Muscle of back (tissue), 13 donors: ENCODE measurements at places on chromosomes 3 and 15. TPM values are rescaled to one million over a fixed set of nuclear protein-coding genes. Genes with fewer than 3 reads are reported as not detected.

Gene CYP1A2
- polyA plus RNA-seq: 0.07 TPM

Gene KLHDC8B
- 104 TPM for polyA plus RNA-seq

Gene ZMYND10
- 0.94 TPM for polyA plus RNA-seq

Gene CLDN18
- polyA plus RNA-seq: 0.85 TPM

Gene ONECUT1
- not detected for polyA plus RNA-seq

Gene TUBGCP4
- 12.2 TPM for polyA plus RNA-seq

Gene IQCF5
- not detected for polyA plus RNA-seq

Gene POPDC2
- polyA plus RNA-seq: 19.7 TPM

Gene RTP3
- polyA plus RNA-seq: not detected

Gene RTP1
- not detected for polyA plus RNA-seq

Gene ADAMTSL3
- polyA plus RNA-seq: 66.1 TPM

Gene MME
- polyA plus RNA-seq: 8.2 TPM

Gene KLHL6
- polyA plus RNA-seq: 1.7 TPM

Gene ANKRD34C
- polyA plus RNA-seq: not detected

Gene ITIH1
- polyA plus RNA-seq: not detected

Gene AHSG
- polyA plus RNA-seq: not detected

Gene CELSR3
- polyA plus RNA-seq: 0.55 TPM
